ENCODE measurements at places on chromosomes 13 and 19.

- peak; percentile 16 for DNase-seq
These were observed 14.9 kb upstream of the IL4I1 start for GRCh38 chr19:49911381-49912145.

GRCh38 chr13:33554919-33555791 is 262.8 kb upstream of the RFC3 start:
- DNase-seq = no peak

GRCh38 chr13:39037410-39037879 is 444 bp downstream of the PROSER1 start:
- DNase-seq = no peak

DNA sequence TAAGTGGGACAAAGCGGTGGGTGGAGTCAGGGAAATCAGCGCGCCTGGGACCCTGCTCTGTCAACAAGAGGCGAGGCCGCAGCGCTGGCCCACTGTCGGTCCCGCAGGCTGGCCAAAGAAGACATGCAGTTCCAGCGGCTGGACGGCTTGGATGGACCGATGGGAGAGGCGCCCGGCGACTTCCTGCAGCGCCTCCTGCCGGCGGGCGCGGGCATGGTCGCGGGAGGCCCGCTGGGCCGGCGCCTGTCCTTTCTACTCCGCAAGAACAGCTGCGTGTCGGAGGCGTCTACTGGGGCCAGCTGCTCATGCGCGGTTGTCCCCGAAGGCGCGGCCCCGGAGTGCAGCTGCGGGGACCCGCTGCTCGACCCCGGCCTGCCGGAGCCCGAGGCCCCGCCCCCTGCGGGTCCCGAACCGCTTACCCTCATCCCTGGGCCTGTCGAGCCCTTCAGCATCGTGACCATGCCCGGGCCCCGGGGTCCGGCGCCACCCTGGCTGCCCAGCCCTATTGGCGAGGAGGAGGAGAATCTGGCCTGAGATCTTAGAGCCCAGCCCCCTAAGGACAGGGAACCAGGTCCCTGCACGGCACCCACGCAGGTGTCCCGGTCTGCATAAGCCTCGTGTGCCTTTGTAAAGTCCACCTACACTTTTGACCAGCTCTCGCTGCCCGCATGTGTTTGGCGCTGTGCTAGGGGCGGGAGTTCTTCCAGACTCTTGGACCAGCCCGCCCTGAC is 6.1 kb downstream of the BEST2 start:
- peak; percentile 42 for DNase-seq

- no peak for DNase-seq
These were observed 63.3 kb downstream of the ARHGEF7 start for GRCh38 chr13:111178402-111178801.

GRCh38 chr13:28001837-28002473 is 13.5 kb upstream of the URAD start:
- DNase-seq = no peak

- DNase-seq = no peak
These were observed 6.0 kb upstream of the ZNF614 start for GRCh38 chr19:52034051-52034728.

- DNase-seq = no peak
These were observed 363.9 kb downstream of the MYO16 start for GRCh38 chr13:108993346-108993745.
